ENCODE measurements at places on chromosomes 11 and 22.

DNA sequence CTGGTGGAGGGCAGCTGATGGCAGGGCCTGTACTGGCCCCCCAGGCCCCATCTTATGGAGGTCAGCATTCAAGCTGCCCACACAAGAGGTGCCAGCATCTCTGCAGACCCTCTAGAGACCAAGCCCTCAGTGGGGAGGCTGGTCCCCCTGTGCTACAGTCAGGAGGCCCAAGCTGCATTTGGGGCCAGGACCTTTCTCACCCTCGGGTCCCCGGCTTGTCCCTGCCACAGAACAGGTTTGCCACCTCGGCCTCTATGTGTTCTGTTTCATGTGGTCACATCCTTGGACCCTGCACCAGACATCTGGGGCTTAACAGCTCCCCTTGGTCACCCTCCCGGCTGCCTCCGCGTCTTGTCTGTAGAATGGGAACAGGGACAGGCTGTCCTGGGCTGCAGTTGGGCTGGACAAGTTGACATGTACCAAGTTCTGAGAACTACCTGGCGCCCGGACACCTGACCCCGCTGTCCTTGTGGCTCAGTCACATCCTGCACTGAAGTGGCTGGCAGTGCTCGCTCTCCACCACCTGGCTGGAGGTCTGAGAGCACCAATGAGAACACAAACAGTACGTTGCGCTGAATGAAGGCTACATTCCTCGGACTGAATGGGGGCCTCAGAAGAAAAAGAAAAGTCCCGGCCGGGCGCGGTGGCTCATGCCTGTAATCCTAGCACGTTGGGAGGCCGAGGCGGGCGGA is 2.7 kb upstream of the PLXNB2 start:
- DNase-seq: no peak

DNA sequence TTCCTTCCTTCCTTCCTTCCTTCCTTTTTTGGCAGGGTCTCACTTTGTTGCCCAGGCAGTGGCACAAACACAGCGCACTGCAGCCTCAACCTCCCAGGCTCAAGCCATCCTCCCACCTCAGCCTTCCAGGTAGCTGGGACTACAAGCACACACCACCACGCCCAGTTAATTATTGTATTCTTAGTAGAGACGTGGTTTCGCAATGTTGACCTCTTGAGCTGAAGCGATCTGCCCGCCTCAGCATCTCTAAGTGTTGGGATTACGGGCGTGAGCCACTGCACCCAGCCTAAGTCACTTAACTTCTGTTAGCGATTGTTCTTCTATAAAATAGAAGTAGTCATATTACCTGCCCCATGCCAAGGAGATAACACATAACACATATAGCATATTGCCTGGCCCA is 2.8 kb upstream of the SYTL2 start:
- DNase-seq: no peak

- no peak for DNase-seq
Observed at GRCh38 chr22:35538801-35539321, 1.8 kb upstream of the RASD2 start.

DNA sequence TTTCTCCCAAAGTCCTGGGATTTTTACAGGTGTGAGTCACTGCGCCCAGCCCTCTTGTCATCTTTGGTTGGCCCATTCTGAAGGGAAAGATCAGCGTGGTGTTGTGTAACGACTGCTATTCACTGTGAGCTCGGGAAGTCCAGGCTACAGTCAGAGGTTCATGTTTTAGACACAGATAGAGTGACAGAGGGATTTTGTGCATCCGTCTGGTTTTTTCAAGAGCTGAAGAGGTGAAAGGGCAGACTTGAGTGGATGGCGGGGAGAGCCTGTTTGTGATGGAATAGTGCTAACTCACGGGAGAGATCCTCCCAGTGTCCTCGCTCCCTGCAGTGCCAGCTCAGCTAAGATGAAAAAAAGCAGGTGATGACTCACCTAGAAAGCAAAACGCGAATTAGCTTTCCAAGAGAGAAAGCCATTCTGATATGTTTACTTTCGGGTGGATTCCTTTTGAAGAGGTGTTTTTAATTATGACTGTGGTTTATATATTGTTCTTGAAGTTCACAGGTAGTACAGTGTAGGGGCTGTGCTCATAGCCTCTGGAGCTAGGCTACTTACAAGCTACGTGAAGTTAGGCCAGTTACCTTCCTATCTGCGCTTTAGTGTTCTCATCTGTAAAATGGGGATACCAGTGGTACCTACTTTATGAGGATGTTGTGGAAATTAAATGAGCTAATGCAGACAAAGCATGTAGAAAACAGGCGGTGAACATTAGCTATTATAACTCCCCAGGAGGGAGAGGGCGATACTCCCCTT is 67.2 kb downstream of the C11orf91 start:
- no peak for DNase-seq

DNA sequence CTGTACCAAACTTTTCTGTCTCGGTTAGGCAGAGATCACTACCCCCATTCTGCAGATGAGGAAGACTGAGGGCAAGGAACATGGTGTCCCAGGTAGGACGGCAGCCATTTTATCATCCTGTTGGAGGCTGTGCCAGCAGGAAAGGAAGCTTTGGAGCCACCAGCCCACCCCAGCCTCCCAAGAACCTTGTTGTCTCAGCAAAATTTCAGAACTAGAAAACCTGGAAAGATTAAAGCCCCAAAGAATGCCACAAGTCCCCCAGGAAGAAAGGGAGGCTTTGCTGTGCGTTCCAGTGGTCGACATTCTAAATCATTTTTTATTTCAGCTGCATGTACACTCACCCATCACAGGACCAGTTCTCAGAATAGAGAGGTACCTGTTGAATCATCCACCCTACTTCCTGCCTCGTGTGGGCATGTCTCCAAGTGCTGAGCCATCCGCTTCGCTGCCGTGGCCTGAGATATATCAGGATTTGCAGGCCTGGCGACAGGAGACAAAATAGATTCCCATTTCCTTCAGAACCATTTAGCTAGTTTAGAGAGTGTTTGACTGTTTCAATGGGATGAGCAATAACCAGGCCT is 13.0 kb upstream of the EIF3D start:
- DNase-seq: no peak

- DNase-seq: no peak
Observed at GRCh38 chr11:1090600-1091331, 16.1 kb downstream of the MUC2 start.

- DNase-seq: no peak
Observed at GRCh38 chr11:112266410-112266778, 5.7 kb upstream of the PLET1 start.

DNA sequence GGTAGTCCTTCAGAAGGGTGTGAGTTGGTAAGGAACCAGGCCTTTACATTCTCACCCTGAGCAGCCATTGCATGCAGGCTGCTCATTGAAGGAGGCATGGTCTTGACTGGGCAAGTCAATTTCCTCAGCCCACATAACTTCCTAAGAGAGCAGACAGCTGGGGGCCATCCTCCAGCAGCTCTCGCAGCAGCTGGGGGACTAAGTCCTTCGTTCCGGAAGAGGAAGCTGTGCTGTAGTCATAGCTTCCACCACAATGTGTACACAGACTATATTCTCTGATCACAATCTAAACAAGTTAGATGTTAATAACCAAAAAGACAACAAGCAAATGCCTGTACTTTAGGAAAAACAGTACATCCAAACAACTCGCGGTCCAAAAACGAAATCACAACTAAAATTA is 30.1 kb upstream of the MPPED1 start:
- DNase-seq: no peak

DNA sequence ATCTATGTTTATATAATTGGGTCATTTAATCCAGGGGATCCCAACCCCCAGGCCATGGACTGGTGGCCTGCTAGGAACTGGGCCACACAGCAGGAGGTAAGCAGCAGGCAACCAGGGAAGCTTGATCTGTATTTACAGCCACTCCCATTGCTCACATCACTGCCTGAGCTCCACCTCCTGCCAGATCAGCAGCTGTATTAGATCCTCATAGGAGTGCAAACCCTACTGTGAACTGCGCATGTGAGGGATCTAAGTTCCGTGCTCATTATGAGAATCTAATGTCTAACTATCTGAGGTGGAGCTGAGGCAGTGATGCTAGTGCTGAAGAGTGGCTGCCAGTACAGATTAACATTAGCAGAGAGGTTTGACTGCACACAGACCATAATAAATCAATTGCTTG is 32.8 kb downstream of the MS4A2 start:
- no peak for DNase-seq

- peak; percentile 46 for DNase-seq
Observed at GRCh38 chr22:27952091-27952490, 33.0 kb upstream of the PITPNB start.

DNA sequence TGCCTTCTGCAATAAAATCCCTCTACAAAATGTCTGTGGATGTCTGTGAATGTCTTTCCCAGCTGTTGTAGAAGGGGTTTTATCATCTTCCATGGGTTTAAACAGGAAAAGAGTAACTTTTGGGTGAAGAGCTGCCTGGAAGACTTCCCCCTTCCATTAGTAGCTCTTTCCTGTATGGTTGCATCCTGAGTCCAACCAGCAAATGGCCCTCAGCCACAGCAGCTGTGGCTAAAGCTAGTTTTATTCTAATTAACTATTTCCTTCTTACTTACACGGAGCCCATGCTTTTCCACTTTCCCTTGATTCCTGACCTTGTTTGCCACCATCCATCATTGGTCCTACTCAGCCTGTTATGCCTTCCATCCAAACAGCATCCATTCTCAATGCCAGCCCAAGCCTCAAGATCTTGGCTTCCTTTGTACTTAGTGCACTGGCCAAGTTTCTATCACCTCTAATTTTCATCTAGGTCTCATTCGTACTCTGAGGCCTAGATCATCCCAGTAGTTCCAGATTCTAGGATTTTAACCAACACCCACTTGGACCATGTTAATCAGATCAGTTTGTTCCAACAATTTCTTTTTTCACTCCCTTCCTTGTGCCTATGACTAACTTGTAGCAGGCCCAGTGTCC is 41.5 kb upstream of the CADM1 start:
- no peak for DNase-seq

DNA sequence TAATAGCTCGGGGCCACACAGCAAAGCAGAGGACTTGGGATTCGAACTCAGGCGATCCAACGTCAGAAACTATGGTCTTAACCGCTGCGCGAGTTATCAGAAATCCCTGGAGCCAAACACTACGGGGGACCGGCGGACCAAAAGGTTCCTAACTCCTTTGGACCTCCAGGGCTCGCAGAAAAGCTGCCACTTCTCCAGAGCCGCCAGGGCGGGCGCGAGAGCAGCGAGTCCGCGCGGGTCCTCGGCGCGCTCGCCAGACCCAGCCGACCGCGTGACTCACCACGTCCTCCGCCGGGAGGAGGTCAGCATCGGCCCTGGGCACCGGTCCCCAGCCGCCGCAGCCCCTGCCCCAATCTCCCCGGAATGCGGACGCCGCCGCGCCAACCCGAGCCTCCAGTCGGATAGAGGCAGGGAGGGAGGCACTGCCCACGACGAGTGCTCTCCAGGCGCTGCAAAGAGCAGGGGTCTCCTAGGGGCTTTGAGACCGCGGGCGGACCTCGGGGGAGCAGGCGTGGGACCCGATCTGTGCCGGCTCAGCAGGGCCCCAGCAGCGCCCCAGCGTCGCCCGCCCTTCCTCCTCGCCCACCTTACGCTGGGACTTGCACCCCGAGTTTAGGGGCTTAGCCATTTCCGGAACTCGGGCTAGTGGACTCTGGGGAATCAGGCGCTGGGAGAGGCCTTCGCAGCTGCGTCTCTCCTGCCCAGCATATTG is 6.2 kb upstream of the ALX4 start:
- no peak for DNase-seq

- peak; percentile 86 for DNase-seq
Observed at GRCh38 chr22:35638410-35638809, 9.8 kb upstream of the APOL6 start.

GRCh38 chr11:38019072-38019775 is 1421.2 kb upstream of the RAG2 start:
- DNase-seq: no peak

DNA sequence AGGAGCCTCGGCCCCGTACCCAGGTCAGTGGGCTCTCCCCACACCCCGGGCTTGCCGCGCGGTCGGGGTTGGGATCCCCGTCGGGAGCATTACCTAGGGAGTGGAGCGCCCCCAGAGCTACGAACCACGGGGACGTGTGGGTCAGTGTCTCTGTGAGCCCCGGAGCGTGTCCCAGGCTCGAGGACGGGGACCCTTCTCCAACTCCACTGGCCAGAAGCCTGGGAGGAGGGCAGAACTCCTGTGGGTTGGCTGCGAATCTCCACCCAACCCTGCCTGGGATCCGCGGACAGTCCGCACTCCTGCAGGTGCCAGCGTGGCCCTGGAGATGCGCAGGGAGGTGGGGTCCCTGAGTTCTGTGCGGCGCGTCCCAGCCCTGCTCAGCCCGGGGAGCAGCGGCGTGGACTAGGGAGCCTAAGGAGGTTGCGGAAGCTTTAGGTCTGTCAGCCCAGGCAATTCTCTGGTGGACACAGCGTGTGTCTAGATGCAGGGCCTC is 346 bp downstream of the PPFIBP2 start:
- DNase-seq: no peak

- no peak for DNase-seq
Observed at GRCh38 chr11:117259417-117259816, 26.9 kb downstream of the RNF214 start.

- no peak for DNase-seq
Observed at GRCh38 chr22:47375621-47376321, 613.3 kb downstream of the TBC1D22A start.

DNA sequence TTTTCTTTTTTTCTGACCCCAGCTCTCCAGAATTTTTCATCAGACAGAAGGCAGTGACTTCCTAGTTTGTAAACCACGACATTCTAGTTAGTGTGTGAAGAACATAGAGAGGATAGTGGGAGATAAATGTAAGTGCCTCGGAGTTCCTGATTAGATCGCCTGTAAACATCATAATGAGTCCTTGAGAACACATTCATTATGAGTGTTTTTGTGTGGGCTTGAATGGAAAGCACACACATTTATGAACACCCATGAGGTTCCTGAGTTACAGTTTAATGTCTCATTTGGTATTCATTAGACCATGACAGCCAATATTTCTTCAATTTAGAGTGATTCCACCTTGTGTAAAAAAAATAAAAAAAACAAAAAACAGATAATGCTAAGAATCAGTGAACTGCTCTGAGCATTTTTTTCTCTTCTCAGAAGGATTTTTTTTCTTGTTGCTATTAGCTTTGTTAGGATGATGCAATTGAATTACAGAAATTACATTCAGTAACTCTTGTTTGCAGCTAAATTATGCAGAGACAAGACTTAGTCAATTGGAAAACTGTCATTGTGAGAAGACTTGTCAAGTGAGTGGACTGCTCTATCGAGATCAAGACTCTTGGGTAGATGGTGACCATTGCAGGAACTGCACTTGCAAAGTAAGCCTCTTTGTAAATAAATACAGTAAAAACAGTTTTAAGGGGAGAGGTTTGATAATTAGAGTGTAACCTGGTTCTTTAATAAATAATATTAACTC is 257.6 kb downstream of the NELL1 start:
- DNase-seq: no peak

DNA sequence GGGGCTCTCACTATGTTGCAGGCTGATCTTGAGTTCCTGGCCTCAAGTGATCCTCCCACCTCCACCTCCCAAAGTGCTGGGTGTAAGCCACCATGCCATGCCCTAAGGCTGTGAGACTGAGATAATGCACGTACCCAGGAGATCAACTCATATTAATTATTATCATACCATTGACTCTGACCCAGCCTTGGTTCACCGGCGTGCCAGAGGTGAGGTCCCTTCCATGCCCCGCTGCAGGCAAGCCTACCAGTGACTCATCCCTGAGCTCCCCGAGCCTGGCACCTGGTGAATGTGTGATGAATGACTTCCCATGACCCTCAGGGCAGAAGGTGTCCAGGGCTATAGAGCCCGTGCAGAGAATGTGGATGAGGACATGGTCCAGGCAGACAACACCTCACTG is 12.1 kb downstream of the GAL3ST1 start:
- no peak for DNase-seq

- no peak for DNase-seq
Observed at GRCh38 chr11:57647960-57648800, 1.5 kb downstream of the YPEL4 start.

All from AG09319 (cell line).